ENCODE measurements at places on chromosomes 7 and 10.

- DNase-seq, result no peak
Observed at GRCh38 chr10:119981826-119982225, 89.3 kb downstream of the SEC23IP start.

GRCh38 chr7:84949501-84949900 lies 237.4 kb downstream of the SEMA3D start:
- no peak for DNase-seq

DNA sequence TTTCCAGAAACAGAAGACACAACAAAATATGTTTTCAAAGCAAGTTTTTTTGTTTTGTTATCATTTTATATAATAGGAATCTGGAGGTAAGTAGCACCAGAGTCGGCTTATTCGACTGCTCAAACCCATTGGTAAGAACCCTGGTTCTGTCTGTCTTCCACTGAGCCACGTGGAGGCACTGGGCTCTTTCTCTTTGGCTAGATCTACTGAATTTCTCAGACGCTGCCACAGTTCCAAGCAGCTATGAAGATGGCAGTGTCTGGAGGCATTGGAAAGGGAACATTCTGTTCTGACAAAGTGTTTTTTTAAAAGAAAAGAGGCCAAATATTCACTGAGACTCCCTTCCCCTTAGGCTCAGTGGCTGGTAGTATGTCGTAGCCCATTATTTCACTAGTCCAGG lies 338.8 kb downstream of the NRG3 start:
- no peak for DNase-seq

- DNase-seq, result no peak
Observed at GRCh38 chr7:101319401-101319800, 2.2 kb downstream of the IFT22 start.

- no peak for DNase-seq
Observed at GRCh38 chr10:35778306-35778705, 136.2 kb upstream of the FZD8 start.

- DNase-seq, result no peak
Observed at GRCh38 chr10:18767981-18768380, 108.8 kb downstream of the ARL5B start.

DNA sequence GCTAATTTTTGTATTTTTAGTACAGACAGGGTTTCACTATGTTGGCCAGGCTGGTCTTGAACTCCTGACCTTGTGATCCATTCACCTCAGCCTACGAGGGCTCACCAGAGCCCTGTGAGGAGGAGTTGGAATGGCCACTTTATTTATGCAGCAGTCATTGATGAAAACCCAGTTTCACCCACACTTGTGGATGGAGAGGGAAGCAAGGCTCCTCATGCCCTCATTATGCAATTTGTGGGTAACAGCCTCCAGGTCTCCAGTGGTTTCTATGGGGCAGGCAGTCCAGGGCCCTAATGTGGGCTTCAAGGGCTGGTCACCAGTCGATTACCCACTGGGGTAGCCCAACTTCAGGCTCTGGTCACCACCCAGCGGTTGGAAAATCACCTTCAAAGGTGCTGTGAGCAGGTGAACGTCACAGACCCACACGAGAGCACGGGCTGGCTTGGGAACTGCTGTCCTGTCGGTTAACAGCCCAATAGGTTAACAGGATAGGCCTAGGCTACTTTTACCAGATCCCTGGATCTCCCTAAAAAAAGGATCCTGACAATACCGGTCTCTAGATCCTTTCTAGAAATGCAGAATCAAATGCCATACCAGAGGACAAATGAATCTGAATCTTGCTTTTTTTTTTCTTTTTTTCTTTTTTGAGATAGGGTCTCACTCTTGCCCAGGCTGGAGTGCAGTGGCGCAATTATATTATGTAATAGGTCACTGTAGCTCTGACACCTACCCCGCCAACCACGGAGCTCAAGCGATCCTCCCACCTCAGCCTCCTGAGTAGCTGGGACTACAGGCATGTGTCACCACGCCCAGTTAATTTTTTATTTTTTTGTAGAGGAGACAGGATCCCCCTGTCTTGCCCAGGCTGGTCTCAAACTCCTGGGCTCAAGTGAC lies 97.8 kb downstream of the SLC37A3 start:
- no peak for DNase-seq

GRCh38 chr10:122672655-122673054 lies 27.0 kb downstream of the C10orf120 start:
- DNase-seq, result no peak

GRCh38 chr7:104362756-104363155 lies 34.4 kb downstream of the LHFPL3 start:
- no peak for DNase-seq

GRCh38 chr10:73655990-73656298 lies at the start of gene SYNPO2L:
TSS of gene SYNPO2L (minus strand) at chr10:73656029. CDS start at chr10:73655922, 107 bp downstream.
- no peak for DNase-seq

GRCh38 chr10:125004571-125005311 lies 62.8 kb downstream of the ZRANB1 start:
- no peak for DNase-seq

DNA sequence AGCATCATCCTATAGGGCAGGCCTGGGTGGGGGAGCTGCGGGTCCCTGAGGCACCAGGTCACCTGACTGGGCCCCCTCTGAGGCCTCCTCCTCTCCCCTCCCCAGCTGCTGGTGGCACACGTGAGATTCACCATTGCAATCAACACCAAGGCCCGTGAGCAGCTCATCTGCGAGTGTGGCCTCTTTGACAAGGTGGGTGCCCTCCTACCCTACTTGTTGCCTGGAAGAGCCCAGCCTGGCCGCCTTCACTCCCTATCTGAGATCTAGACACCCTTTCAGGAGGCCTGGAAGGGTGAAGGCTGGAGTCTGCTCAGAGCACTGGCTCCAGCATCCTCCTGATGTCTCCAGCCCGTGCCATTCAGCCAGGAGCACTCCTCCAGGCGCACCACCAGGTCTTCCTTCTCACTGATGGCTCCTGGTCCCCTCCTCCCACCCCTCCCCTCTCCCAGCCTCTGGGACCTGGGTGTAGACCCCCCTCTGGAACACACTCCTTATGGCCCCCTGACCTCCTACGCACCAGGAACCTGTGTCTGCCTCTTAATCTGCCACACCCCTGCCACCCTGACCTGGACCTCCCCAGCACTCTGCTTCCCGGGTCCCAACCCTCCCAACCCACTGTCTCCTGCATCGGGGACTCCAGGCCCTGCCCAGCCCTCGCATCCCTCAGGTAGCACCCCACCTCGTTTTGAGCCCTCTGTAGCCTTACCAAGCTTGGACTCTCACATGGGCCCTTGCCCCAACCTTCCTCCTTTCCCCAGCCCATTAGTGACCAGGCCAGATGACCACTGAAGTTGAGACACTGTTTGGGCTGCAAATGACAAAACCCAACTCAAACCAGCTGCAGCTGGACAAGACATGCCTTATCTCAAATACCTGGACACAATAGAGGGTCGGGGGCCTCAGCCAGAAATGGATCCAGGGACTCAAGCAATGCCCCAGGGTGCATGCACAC lies 67.5 kb downstream of the ALOX5 start:
- DNase-seq, result no peak

DNA sequence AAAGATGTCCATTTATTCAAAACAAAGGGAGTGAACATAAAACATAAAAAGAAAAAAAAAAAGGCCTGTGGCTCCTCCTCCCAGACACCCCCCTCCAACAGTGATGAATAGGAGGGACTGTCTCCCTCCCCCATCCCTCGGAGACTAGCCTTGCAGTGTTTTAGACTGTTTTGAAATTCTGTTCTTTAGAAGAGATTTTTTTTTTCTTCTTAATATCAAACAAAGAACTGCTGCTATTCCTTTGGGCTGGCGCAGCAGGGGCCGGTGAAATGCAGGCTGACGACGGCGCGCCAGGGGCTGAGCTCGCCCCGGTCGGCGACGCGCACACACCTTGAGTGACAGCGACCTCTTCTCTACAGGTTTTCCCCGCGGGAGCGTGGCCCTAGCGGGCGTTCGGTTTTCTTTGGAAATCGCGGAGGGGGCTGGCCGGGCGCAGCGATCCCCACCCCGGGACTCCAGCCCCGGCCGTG lies at the start of gene LANCL2:
Gene LANCL2, plus strand, starts transcription at position 133 of the 470 bp plus-strand sequence. CDS start 689 bp downstream, outside the sequence.
- no peak for DNase-seq

- DNase-seq, result no peak
Observed at GRCh38 chr7:16411391-16411790, 9.9 kb downstream of the CRPPA start.

- DNase-seq, result no peak
Observed at GRCh38 chr7:78862411-78862900, 591.0 kb downstream of the MAGI2 start.

- DNase-seq, result no peak
Observed at GRCh38 chr7:151286148-151286547, 37.7 kb upstream of the SMARCD3 start.

- no peak for DNase-seq
Observed at GRCh38 chr10:75866731-75867130, 435.3 kb downstream of the LRMDA start.

DNA sequence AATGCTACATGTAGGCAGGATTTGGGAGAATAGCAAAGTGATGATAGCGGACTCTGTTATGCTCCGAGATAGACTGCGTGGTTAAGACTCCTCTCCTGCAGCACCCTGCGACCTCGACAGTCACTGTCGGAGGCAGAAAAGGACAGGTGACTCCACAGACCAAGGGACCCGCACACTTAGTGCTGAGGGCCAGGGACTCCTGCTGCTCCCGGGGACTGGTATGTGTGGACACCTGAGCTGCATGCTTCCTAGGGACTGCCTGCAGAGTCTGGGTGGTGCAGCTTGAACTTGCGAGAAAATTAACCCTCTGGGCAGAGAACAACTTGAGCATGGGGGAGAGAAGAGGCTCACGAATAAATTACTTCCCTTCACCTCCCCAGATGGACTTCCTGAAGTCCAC lies 407.1 kb upstream of the PFKP start:
- DNase-seq, result no peak

- DNase-seq, result no peak
Observed at GRCh38 chr7:4607311-4607729, 74.8 kb upstream of the FOXK1 start.

GRCh38 chr10:68957654-68958053 lies 1.7 kb downstream of the DDX21 start:
- no peak for DNase-seq

- peak; percentile 90 for DNase-seq
Observed at GRCh38 chr7:101138213-101138870, 11.4 kb downstream of the SERPINE1 start.

GRCh38 chr10:119301397-119301796 lies 94.0 kb downstream of the GRK5 start:
- peak; percentile 82 for DNase-seq

- no peak for DNase-seq
Observed at GRCh38 chr10:62096256-62096933, 172.2 kb downstream of the RTKN2 start.

DNA sequence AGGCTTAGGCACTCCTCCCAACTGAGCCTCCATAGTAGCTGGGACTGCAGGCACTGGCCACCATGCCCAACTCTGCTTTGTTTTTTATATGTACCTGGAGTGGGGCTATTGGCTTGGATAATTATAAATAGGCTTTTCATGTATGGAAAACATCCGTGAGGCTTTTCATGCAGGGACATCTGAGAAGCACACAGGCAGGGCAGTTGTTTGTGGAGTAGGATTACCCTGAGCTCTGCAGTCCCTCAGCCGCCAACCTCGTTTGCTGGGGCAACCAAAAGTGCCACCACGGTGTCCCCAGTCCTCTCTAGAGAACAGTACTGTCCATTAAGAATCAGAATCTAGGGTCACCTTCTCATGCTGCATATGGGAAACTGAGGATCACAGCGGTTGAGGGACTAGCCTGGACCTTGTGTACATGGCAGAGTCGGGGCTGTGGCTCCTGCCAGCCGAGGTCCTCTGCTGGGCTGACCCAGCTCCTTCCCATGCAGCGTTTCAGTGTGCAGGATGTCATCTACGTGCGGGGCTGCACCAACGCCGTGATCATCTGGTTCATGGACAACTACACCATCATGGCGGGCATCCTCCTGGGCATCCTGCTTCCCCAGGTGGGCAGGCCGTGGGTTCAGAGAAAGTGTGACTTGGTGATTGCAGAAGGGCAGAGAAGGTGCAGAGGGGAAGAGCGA lies 54.5 kb downstream of the TSPAN15 start:
- DNase-seq, result peak; percentile 35

- peak; percentile 83 for DNase-seq
Observed at GRCh38 chr7:953547-954327, 743 bp downstream of the ADAP1 start.

DNA sequence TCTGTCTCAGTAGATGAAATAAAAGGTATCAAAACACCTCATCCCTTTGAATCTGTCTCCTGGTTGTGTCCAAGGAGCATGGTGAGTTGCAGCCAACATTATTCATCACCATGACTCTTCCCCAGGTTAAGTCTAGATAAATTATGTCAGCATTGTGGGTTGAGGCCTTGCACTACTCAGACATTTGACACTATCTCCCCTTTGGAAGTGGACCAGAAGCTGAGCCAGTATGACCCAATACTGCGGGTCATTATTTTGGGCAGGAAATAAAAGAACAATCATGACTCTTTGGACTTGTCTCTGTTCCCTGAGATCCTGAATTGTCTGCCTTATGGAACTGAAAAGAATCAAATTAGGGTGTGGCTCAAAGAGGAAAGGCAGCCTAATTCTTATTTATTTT lies 168.2 kb upstream of the FAM171A1 start:
- DNase-seq, result no peak

GRCh38 chr7:50696810-50697582 lies 85.7 kb downstream of the GRB10 start:
- no peak for DNase-seq

GRCh38 chr10:15324611-15325010 lies 46.5 kb downstream of the FAM171A1 start:
- DNase-seq, result no peak

GRCh38 chr7:112930787-112931186 lies 140.6 kb upstream of the TMEM168 start:
- DNase-seq, result no peak

- no peak for DNase-seq
Observed at GRCh38 chr7:158784270-158784669, 45.0 kb downstream of the ESYT2 start.

- DNase-seq, result no peak
Observed at GRCh38 chr10:70509757-70510147, 31.2 kb downstream of the PALD1 start.

- DNase-seq, result no peak
Observed at GRCh38 chr10:69892816-69893215, 91.1 kb downstream of the COL13A1 start.

- no peak for DNase-seq
Observed at GRCh38 chr7:37380831-37381230, 67.8 kb downstream of the ELMO1 start.

DNA sequence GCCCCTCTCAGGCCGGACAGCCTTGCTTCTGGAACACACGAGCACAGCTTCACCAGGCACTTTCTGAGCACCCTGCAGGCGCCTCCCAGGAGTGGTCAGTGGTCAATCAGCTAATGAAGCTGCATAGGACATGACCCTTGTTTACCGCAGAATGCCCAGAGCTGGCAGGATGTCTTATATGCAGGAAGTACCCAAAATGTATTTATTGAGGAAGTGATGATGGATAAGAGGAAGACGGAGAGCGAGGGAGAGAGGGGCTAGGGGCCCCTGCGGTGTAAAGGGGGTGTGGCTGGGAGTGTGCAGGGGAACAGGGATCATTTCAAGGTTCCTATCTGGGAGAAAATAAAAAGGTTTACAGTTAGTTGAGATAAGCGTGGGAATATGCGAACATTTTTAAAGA lies 3.3 kb downstream of the CYP2E1 start:
- DNase-seq, result no peak

Measured in activated CD8-positive, alpha-beta memory T cell treated with anti-CD3 and anti-CD28 coated beads for 24 hours (primary cell).